ENCODE measurements at places on chromosomes 16 and 17. TPM values are rescaled to one million over a fixed set of nuclear protein-coding genes. Genes with fewer than 3 reads are reported as not detected.
A peak's percentile ranks its signal among the peaks of the same experiment; 100 is the strongest.

RARA gene
- 19.2 TPM for total RNA-seq

KNOP1 gene
- total RNA-seq = 22.0 TPM

DNA sequence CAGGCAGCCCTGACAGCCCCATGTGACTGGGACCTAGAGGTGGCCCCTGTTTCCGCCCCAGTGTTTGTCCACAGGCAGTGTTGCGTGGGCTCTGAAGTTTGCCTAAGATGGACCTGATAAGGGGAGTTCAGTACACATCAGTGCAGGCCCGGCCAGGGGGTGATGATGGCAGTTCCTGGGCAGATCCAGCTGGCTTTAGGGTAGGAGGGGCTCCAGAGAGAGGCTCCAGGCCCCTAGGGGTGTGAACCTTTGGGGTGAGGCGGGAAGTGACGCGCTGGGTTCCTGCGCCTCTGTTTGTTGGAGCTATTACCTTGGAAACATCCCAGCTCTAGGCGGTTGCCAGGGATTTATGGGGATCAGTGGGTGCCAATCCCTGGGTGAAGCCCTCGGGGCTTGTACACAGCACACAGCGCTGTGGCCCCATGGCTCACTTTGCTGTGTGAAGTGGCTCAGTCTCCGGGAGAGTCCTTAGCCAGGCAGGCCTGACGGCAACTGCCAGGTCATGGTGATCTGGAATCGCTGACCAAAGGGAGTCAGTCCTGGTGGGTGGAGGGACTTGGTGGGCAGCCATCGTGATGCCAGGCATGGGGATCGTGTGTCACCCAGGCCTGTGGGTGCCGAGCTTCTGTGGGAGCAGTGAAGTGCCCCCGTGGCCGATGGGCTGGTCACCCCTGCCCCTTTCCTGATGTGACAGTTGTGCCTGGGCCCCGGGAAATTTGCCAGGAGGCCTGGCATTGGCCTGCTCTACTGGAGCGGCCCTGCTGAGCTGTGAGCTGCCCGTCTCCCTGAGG is 146.1 kb downstream of the SEC14L1 start:
- no peak overlapping the region for H3K4me3 ChIP-seq
- H3K4me1 ChIP-seq = peaks cover 49% of the 10 kb centered on the region
- H3K27me3 ChIP-seq = no peaks in the 10 kb centered on the region
- H3K36me3 ChIP-seq = no peaks in the 10 kb centered on the region
- peak overlapping the region; percentile 96 for H3K27ac ChIP-seq
- DNase-seq = peak; percentile 91

GRCh38 chr16:57639172-57639887 is 10.9 kb downstream of the ADGRG1 start:
- H3K4me1 ChIP-seq = peaks cover 38% of the 10 kb centered on the region
- no peak overlapping the region for H3K27ac ChIP-seq
- no peaks in the 10 kb centered on the region for H3K27me3 ChIP-seq
- no peaks in the 10 kb centered on the region for H3K36me3 ChIP-seq
- DNase-seq = peak; percentile 81
- no peak overlapping the region for H3K4me3 ChIP-seq

DNA sequence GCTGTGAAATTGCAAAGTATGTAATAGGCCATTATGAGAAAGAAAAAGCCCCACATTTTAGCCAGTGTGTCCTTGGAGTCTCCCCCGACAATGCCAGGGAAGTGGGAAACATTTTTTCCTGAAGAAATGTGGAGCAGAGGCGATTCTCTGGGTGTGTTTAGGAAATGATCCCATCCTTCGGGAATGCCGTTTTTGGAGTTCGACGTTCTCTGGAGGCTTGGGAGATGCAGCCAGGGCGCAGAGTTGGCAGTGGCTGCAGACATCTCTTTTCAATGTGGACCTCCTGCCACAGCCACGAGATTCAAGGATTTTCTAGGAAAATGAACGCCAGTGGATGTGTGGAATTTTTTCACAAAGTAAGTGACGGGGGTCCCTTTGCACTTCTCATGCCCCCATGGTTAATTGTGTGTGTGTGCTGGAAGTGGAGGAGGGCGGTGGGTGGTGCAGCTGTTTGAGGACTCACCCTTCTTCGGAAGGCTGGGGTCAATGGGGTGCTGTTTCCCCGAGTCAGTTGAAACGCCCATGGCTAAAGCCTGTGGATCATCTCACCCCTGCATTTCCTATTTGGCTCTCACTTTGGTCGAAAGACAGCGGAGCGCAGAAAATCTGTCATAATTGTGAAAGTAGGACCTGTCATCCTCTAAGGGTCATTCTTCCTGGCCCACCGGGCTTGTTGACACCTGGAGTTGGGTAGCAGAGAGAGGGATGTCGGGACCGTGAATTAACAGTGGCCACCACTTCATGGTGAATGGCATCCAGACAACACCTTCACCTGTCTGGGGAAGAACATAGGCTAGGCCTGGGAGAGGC is 73.2 kb downstream of the CMIP start:
- H3K4me1 ChIP-seq = peaks cover 9% of the 10 kb centered on the region
- H3K27me3 ChIP-seq = no peaks in the 10 kb centered on the region
- no peak overlapping the region for H3K4me3 ChIP-seq
- H3K27ac ChIP-seq = no peak overlapping the region
- no peaks in the 10 kb centered on the region for H3K36me3 ChIP-seq

- no peak overlapping the region for H3K27ac ChIP-seq
- H3K27me3 ChIP-seq = no peaks in the 10 kb centered on the region
- no peaks in the 10 kb centered on the region for H3K36me3 ChIP-seq
- peak; percentile 20 for DNase-seq
These were observed 29.3 kb downstream of the UNC13D start for GRCh38 chr17:75814900-75815373.

DNA sequence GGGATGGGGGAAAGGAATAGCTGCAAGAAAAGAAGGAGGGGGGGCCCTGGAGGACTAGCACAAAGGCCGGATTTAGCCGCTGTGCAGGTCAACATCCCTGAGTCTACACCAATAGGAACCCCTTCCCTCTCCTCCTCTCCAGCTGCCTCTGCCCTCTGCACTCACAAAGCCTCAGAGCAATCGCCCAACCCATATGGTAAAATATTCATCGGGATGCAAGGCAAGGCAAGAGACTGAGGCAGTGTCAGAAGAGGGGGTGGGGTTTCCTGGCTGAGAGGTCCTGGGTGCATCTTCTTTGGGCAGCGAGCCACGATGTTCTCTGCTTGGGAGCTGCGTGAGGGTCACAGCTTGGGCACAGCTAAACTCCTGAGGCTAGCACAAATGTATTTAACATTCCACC is 115.5 kb upstream of the NLRP1 start:
- H3K4me3 ChIP-seq = no peak overlapping the region
- DNase-seq = no peak
- no peak overlapping the region for H3K27ac ChIP-seq
- H3K36me3 ChIP-seq = no peaks in the 10 kb centered on the region

GRCh38 chr17:51425773-51426172 is 165.4 kb downstream of the UTP18 start:
- no peak for DNase-seq
- H3K27me3 ChIP-seq = no peaks in the 10 kb centered on the region
- H3K4me1 ChIP-seq = no peaks in the 10 kb centered on the region
- no peak overlapping the region for H3K4me3 ChIP-seq
- H3K27ac ChIP-seq = no peak overlapping the region

- H3K4me3 ChIP-seq = no peak overlapping the region
- DNase-seq = no peak
- no peaks in the 10 kb centered on the region for H3K4me1 ChIP-seq
- no peaks in the 10 kb centered on the region for H3K36me3 ChIP-seq
- no peak overlapping the region for H3K27ac ChIP-seq
- H3K27me3 ChIP-seq = no peaks in the 10 kb centered on the region
These were observed 107.6 kb upstream of the HLF start for GRCh38 chr17:55157165-55157564.

- H3K4me3 ChIP-seq = no peak overlapping the region
- H3K27ac ChIP-seq = no peak overlapping the region
- H3K27me3 ChIP-seq = no peaks in the 10 kb centered on the region
- H3K4me1 ChIP-seq = no peaks in the 10 kb centered on the region
- peak; percentile 79 for DNase-seq
- no peaks in the 10 kb centered on the region for H3K36me3 ChIP-seq
These were observed 38.0 kb upstream of the CPHXL start for GRCh38 chr16:75764154-75764768.
